Activated CD8-positive, alpha-beta memory T cell treated with anti-CD3 and anti-CD28 coated beads, Interleukin-2, amount 10 ng/mL, durations not matched to agents 7 days and 5 days (primary cell): ENCODE measurements at places on chromosomes 3 and 15. TPM values are rescaled to one million over a fixed set of nuclear protein-coding genes. Genes with fewer than 3 reads are reported as not detected.
A peak's percentile ranks its signal among the peaks of the same experiment; 100 is the strongest.

The PPIB gene
- 386 TPM for total RNA-seq

GRCh38 chr3:128945041-128945877 lies 48.6 kb downstream of the CFAP92 start:
- no peaks in the 10 kb centered on the region for H3K36me3 ChIP-seq
- no peak overlapping the region for H3K27ac ChIP-seq
- H3K4me1 ChIP-seq, result no peaks in the 10 kb centered on the region
- H3K27me3 ChIP-seq, result peaks cover 18% of the 10 kb centered on the region
- DNase-seq, result peak; percentile 37

- no peaks in the 10 kb centered on the region for H3K27me3 ChIP-seq
- DNase-seq, result peak; percentile 54
- peaks cover 65% of the 10 kb centered on the region for H3K4me1 ChIP-seq
- H3K27ac ChIP-seq, result peak within 1 kb of the TSS; percentile 96
- H3K4me3 ChIP-seq, result peak within 1 kb of the TSS; percentile 97
These were observed at the start of gene EIF4E3 for GRCh38 chr3:71725271-71725991. EIF4E3 (minus strand) TSS chr3:71725402; CDS start chr3:71725367, 35 bp downstream.

DNA sequence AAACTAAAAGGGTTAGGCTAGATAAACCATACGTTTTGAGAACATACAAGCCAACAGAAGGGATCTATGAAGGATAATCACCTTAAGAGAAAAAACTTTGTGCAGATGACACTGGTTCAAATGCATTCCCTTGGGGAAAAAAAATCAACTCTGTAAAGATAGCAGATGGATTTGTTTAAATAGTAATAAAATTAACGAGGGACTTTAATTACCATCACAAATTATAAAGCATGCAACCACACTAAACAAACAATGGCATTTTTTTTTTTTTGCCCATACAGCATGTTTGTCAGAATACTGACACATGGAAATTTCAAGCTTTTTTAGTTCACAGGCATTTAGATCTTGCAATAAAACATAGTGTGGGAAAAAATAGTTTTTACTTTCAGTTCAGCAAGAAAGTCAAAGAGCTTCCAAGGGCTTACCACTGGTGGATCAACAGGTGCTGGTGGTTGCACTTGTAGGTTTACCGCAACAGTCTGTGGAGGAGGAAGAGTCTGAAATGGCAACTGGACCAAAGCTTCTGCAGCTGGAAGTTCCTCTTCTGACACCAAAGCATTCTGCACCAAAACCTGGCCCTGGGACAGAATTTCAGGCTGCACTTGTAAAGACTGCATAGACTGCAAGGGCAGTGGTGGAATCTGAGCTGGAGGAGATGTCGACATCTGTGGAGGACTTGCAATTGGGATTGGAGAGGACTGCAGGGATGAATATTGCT lies 53.1 kb downstream of the PHC3 start:
- peak overlapping the region; percentile 2 for H3K4me3 ChIP-seq
- DNase-seq, result peak; percentile 71
- peaks cover 20% of the 10 kb centered on the region for H3K4me1 ChIP-seq
- no peaks in the 10 kb centered on the region for H3K27me3 ChIP-seq

GRCh38 chr15:33021806-33022389 lies 172.6 kb downstream of the FMN1 start:
- H3K36me3 ChIP-seq, result no peaks in the 10 kb centered on the region
- no peaks in the 10 kb centered on the region for H3K4me1 ChIP-seq
- no peak for DNase-seq
- no peaks in the 10 kb centered on the region for H3K27me3 ChIP-seq
- H3K4me3 ChIP-seq, result no peak overlapping the region

- peaks cover 5% of the 10 kb centered on the region for H3K4me1 ChIP-seq
- no peak for DNase-seq
- H3K27me3 ChIP-seq, result peaks cover 8% of the 10 kb centered on the region
- no peaks in the 10 kb centered on the region for H3K36me3 ChIP-seq
- no peak overlapping the region for H3K4me3 ChIP-seq
- H3K27ac ChIP-seq, result no peak overlapping the region
These were observed 57.6 kb upstream of the FRMD4B start for GRCh38 chr3:69443457-69443920.
